ENCODE measurements at places on chromosomes 2 and 18.

DNA sequence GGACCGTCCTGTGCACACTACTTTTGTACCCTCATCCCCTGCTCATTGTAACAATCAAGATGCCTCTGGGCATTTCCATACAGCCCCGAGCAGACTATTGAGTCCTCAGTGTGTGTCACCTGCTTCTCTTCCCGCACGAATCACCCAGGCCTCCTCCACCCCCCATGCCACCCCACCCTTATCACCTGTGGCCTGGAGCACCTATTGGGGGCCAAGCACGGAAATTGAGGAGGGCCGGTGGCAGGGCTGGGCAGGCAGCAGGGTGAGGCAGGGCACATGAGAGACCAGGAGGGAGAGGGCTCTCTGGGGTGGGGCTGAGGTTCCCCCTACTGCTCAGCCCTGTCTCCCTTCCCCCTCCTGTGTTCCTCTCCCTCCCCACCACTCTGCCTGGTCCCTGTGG, 4.3 kb upstream of the NIFK start:
- no peak for DNase-seq

GRCh38 chr2:164922134-164922533, 33.2 kb downstream of the SLC38A11 start:
- no peak for DNase-seq

DNA sequence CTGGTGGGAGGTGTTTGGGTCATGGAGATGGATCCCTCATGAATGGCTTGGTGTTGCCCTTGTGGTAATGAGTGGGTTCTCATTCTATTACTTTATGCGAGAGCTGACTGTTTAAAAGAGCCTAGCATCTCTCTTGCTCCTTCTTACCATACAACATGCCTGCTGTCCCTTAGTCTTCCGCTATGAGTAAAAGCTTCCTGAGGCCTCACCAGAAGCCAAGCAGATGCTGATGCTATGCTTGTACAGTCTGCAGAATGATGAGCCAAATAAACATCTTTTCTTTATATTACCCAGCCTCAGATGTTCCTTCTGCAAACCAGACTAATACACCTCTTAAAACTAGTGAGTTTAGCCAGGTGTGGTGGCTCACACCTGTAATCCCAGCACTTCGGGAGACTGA, 23.1 kb downstream of the EVA1A start:
- DNase-seq: no peak

DNA sequence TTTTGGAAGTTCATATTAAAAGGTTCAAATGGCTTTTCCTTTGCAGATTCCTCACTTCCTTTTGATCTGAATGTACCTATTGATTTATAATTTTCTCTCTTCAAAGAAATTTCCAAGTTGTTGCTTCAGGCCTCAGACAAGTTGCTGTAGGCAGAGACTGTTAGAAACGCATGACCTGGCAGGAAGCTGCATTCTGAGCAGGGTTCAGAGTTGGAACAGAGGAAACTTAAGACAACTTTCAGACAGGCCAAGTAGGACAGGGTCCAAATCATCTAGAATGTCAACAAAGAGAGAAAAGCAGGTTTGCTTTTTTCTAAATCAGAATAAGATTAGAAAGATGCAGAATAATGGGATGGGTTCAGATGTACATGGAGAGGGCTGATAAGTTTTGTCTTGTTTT, 416.3 kb downstream of the LRP1B start:
- DNase-seq: no peak

DNA sequence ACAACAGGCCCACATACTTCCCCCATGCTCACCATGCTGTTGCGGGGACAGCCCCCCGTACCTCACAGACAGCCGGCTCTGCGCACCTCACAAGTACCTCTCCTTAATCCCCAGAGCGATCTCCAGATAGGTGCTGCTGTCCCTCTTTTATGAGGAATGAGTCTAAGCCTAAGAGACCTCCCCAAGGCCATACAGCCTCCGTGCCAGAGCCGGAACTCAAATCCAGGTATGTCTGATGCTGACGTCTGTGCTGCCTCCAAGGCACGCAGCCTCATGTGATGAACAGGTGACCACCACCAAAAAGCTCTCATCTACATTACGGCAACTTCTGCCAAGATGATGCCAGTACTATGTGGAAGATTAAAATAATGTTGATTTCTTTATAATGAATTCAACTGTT, 85.2 kb downstream of the EIPR1 start:
- no peak for DNase-seq

- DNase-seq: no peak
These were observed 130.8 kb upstream of the SERPINE2 start for GRCh38 chr2:224169847-224170246.

- no peak for DNase-seq
These were observed 404.3 kb upstream of the VWC2L start for GRCh38 chr2:214006601-214007000.

GRCh38 chr2:232350804-232351685, 27.5 kb upstream of the ALPP start:
- no peak for DNase-seq

GRCh38 chr2:136319237-136319636, 201.3 kb upstream of the CXCR4 start:
- DNase-seq: peak; percentile 49

DNA sequence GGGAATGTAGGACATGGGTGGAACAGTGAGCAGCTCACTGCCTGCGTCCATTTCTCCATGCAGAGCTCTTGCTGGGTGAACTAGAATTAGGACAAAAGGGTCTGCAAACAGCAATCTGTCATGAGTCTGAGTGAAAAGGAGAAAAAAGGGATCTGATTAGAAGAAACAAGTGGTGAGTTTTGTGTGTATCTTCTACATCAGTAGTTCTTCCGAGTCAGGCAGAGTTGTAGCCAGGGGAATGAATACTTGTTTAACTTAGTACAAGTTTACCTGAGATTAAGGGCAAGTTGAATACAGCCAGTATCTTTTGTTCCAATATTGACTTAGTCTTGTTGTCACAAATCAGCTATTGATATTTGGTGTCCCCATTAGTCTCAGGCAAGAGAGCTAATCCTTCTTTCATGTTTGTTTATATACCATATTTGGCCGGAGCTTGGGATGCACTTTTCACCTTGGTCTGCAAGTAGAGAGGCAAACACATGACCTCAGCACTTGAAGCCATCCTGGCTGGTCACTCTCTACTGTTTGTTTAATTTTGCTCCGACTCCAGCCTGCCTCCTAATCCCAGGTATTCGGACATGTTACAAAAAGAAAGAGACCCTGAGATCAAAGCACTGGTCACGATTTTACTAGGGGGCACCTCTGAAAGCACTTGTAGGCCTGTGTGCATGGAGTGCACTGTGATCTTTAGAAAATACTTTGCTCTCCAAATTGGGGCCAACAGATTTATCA, 211.0 kb upstream of the NT5C1B start:
- DNase-seq: no peak

- no peak for DNase-seq
These were observed 159.0 kb downstream of the BCL11A start for GRCh38 chr2:60394463-60394862.

- DNase-seq: no peak
These were observed 42.4 kb upstream of the PSMD14 start for GRCh38 chr2:161265874-161266273.

GRCh38 chr2:27849558-27850205, 40.5 kb downstream of the RBKS start:
- no peak for DNase-seq

DNA sequence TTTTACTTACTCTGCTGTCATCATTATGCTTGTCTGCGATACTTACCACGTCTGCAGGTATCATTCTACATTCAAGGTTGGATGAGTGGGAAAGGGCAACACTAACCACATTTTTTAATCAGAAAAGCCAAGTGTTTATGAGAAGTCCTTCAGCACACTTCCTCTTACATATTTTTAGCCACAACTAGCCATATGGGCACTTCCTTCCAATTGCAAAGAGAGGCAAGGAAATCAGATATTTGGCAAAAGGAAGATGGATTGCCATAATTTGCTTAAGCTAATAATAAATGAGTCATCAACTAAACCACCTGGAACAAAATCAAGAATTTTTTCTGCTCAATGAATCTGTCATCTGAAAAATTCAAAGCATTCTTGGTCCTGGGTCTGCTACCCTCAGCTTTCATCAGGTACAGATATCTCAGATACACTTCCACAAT, 16.7 kb upstream of the MRO start:
- peak; percentile 61 for DNase-seq

DNA sequence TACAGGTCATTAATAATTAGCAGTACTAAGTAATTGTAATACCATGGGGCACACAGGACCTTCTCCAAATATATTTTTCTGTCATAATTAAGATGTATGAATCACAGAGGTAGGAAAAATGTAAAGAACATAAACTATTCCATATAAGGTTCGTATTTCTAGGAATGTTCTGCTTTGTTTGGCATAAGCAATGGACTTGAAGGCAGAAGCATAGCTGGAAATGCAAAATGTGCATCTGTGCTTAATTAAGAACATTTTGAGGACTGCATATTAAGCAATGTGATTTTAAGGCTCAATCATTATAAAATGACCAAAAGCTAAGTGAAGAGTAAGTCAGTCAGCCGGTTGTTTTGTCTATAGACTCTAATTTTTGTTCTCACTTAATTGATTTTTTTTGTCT, 123.2 kb downstream of the RBM43 start:
- no peak for DNase-seq

All from suppressor macrophage treated with lipopolysaccharide for 1 hour (primary cell).